ENCODE measurements at places on chromosomes 5 and 9.

GRCh38 chr9:36836486-36836885, 197.6 kb downstream of the PAX5 start:
- no peak overlapping the region for H3K4me3 ChIP-seq
- H3K27me3 ChIP-seq, result peaks cover 17% of the 10 kb centered on the region
- H3K4me1 ChIP-seq, result no peaks in the 10 kb centered on the region
- DNase-seq, result no peak

DNA sequence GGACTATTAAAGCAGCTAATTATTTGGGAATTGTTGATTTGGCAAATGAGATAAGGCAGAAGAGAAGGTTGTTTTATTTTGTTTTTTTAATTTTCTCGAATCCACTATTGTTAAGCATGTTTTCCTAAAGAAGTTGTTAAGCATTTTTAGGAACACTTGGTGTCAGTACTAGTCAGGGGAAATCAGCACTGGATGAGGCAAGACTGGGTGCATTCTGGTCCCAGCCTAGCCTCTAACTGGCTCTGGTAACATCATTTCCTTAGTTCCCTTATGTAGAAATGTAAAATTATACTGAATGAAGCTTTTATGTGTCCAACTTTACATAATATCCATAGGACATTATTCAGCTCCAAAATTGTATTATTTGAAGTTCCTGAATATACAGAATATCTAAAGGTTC, 196.1 kb downstream of the PCSK5 start:
- H3K27ac ChIP-seq, result no peak overlapping the region
- DNase-seq, result no peak
- H3K4me1 ChIP-seq, result no peaks in the 10 kb centered on the region
- peaks cover 17% of the 10 kb centered on the region for H3K36me3 ChIP-seq

DNA sequence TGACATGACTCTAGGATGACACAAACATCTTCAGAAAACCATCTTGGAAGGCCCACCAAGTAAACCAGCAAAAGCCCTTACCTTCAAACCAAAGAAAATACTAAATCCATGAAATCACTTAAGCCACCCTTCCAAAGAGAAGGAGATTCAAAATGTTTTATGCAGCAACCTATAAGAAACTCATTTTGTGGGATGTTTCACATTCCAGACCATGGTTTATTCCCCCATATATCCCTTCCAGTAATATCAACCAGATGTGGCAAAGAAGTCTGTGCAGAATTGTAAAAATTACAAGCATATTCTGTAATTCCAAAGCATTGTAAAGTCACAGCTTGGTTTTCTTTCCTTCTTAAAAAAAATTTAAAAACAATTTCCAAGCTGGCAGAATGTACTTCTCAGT, 117.4 kb downstream of the SLIT3 start:
- H3K36me3 ChIP-seq, result no peaks in the 10 kb centered on the region
- H3K4me1 ChIP-seq, result no peaks in the 10 kb centered on the region
- H3K27ac ChIP-seq, result no peak overlapping the region
- no peak for DNase-seq

GRCh38 chr5:87004101-87004500, 263.6 kb upstream of the RASA1 start:
- no peaks in the 10 kb centered on the region for H3K27me3 ChIP-seq
- no peak overlapping the region for H3K27ac ChIP-seq
- DNase-seq, result no peak
- no peaks in the 10 kb centered on the region for H3K4me1 ChIP-seq
- H3K36me3 ChIP-seq, result no peaks in the 10 kb centered on the region
- H3K4me3 ChIP-seq, result no peak overlapping the region

- peak overlapping the region; percentile 60 for H3K27ac ChIP-seq
- H3K27me3 ChIP-seq, result no peaks in the 10 kb centered on the region
- H3K4me3 ChIP-seq, result no peak overlapping the region
- peaks cover 59% of the 10 kb centered on the region for H3K36me3 ChIP-seq
- no peak for DNase-seq
These were observed 11.5 kb downstream of the ANXA1 start for GRCh38 chr9:73162987-73163768.

- DNase-seq, result no peak
- H3K4me3 ChIP-seq, result no peak overlapping the region
- no peaks in the 10 kb centered on the region for H3K27me3 ChIP-seq
These were observed 65.5 kb upstream of the SAP30L start for GRCh38 chr5:154380263-154380662.

- no peak for DNase-seq
- no peak overlapping the region for H3K27ac ChIP-seq
- no peak overlapping the region for H3K4me3 ChIP-seq
- H3K36me3 ChIP-seq, result no peaks in the 10 kb centered on the region
These were observed 31.2 kb downstream of the JMY start for GRCh38 chr5:79267180-79267579.

DNA sequence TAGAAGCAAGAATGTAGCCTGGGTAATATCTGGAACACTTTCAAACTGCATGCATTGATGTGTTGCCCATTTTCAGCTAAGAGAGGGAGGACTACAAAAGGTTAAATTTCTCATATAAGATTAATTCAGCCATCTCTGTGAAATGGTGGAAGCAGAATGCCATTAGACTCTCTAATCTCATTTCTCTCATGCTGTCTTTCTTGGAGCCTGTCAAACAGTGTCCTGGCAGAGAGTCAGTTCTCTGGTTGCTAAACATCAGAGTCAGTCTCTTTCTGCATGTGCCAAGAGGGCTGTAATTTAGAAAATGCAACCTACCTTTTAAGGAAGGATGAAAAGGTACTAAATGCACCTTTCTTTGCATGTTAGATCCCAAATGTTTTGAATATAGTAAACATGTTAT, 910 bp upstream of the GARNL3 start:
- H3K27ac ChIP-seq, result no peak overlapping the region
- no peak for DNase-seq
- no peaks in the 10 kb centered on the region for H3K36me3 ChIP-seq
- no peaks in the 10 kb centered on the region for H3K27me3 ChIP-seq
- H3K4me1 ChIP-seq, result peaks cover 25% of the 10 kb centered on the region

DNA sequence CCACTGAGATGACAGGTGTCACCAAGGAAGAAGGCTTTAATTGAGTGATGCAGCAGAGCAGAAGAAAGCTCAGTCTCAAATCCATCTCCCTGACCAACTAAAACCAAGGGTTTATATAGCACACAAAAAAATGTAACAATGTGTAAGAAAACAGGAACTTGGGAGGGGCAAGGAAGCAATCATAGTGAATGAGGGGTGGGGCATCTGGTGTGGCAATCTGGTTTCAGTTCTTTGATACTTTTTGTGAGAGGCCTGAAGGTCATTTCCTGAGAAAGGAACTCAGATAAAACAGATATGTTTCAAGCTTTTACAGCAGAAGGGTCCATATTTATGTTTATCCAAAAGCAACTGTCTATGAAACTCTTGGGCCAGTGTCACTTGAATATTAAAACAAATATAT, 19.7 kb downstream of the CD180 start:
- no peak overlapping the region for H3K27ac ChIP-seq
- no peaks in the 10 kb centered on the region for H3K36me3 ChIP-seq
- peaks cover 3% of the 10 kb centered on the region for H3K4me1 ChIP-seq
- H3K4me3 ChIP-seq, result no peak overlapping the region

DNA sequence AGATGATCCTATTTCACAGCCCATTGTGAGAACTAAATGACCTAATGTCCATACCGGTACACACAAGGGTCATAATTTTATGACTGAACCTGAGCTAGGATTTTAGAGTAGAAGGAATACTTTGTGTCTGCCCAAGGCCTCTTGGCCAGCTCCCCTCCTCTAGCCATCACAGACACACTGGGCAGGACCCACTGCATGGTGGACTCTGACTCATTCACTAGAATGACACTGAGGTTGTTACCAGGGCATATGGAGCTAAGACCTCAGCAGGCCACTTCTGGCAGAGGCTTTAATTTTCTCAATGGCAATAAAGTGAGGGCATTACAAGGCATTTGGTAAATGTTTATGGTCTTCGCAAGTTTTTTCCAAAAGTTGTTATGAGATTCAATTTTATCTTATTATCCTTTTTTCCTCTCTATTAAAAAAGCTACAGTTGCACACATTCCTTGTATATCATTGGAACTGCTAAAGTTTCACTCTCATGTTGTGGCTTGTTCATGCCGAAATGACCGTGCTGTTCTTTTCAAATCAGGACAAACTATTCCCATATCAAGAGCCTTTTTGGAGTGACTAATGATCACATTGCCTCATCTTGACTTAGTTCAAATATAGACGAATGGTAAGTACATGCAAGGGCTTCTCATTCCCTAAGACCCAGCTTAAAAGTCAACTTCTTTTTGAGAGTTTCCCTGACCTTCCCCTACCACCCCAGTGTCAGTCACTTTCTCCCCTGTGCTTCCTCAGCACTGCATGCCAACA, 595.7 kb downstream of the ACTL7B start:
- peaks cover 4% of the 10 kb centered on the region for H3K4me1 ChIP-seq
- no peaks in the 10 kb centered on the region for H3K27me3 ChIP-seq
- H3K36me3 ChIP-seq, result no peaks in the 10 kb centered on the region

DNA sequence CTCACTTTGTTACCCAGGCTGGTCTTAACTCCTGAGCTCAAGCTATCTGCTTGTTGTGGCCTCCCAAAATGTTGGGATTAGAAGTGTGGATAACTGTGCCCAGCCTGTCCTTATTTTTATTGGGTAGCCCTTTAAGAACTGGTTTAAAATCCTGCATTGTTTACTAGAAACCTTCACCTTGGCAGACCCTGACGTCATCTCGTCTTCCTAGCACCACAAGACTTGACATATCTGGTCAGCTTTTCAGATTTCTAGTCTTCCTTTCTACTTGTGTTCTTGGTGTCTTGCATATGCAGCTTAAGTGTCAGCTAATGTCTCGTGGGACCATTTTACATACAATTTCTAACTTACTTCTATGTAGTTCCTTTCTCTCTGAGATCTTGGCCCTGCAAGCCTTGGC, 258.9 kb downstream of the IZUMO3 start:
- no peaks in the 10 kb centered on the region for H3K4me1 ChIP-seq
- no peaks in the 10 kb centered on the region for H3K36me3 ChIP-seq
- H3K27me3 ChIP-seq, result no peaks in the 10 kb centered on the region
- H3K4me3 ChIP-seq, result no peak overlapping the region

- H3K27ac ChIP-seq, result no peak overlapping the region
- H3K36me3 ChIP-seq, result no peaks in the 10 kb centered on the region
- H3K27me3 ChIP-seq, result no peaks in the 10 kb centered on the region
These were observed 17.0 kb downstream of the MSX2 start for GRCh38 chr5:174741352-174741751.

- H3K36me3 ChIP-seq, result no peaks in the 10 kb centered on the region
- H3K4me1 ChIP-seq, result no peaks in the 10 kb centered on the region
- H3K4me3 ChIP-seq, result no peak overlapping the region
- DNase-seq, result no peak
- H3K27ac ChIP-seq, result no peak overlapping the region
These were observed 220.2 kb downstream of the ADAMTS6 start for GRCh38 chr5:65261499-65261898.

GRCh38 chr5:8550921-8551320, 682.0 kb downstream of the MTRR start:
- no peak overlapping the region for H3K4me3 ChIP-seq
- no peaks in the 10 kb centered on the region for H3K4me1 ChIP-seq
- H3K36me3 ChIP-seq, result no peaks in the 10 kb centered on the region
- no peak for DNase-seq

Measured in esophagus squamous epithelium (tissue), 5 donors.